ENCODE measurements at places on chromosomes 5 and 9.
A peak's percentile ranks its signal among the peaks of the same experiment; 100 is the strongest.

DNA sequence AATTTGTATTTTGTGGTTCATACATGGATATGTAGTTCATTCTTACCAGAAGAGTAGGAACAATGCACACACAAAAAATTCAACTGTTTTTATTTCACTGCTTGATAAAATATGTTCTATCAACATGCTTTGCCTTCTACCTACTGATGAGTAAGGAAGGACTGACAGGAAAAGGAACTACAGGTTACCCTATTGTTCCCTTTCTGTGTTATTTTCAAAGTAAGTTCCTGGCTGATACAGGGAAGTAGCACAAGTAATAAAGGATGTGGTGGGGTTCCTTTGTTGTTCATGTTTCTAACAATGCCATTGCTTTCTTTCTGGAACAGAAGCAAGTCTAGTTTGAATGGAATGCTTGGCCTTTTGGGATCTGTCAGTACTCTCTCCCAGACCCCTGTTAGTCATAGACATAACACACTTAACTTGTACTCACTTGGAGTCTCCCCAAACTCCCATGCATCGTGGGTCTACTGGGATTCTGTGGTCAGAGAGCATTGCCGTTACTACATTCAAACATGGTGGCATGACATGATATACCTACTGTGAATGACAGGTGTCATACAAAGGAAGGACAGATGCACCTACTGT is 20.2 kb upstream of the ALDOB start:
- peak; percentile 70 for DNase-seq

GRCh38 chr9:89495824-89496560 is 1.9 kb downstream of the SEMA4D start:
- no peak for DNase-seq

- no peak for DNase-seq
Observed at GRCh38 chr5:89758146-89758545, 651.4 kb downstream of the CETN3 start.

DNA sequence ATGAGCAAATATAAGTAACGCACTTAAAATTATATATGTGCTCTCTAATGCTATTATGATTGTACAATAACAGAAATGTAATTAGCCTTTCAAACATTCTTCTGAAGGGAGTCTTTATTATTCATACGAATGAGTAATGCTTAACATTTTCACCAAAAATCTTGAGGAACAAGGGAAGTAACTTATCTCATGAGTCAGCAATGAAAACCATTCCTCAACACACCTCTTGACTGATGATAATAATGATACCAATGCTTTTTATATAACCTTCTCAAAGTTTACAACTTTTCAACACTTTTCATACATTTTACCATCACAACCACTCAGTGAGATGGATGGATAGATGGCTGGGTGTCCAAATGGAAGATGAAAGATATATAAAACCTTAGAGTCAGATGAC is 369.3 kb downstream of the BNC2 start:
- no peak for DNase-seq

- no peak for DNase-seq
Observed at GRCh38 chr5:45697201-45697600, 1.0 kb upstream of the HCN1 start.

GRCh38 chr9:97398999-97399758 is 12.7 kb upstream of the TDRD7 start:
- DNase-seq = peak; percentile 80

- peak; percentile 85 for DNase-seq
Observed at GRCh38 chr9:2691626-2692025, 25.7 kb upstream of the KCNV2 start.

GRCh38 chr5:1409381-1410110 is 35.7 kb downstream of the SLC6A3 start:
- no peak for DNase-seq

DNA sequence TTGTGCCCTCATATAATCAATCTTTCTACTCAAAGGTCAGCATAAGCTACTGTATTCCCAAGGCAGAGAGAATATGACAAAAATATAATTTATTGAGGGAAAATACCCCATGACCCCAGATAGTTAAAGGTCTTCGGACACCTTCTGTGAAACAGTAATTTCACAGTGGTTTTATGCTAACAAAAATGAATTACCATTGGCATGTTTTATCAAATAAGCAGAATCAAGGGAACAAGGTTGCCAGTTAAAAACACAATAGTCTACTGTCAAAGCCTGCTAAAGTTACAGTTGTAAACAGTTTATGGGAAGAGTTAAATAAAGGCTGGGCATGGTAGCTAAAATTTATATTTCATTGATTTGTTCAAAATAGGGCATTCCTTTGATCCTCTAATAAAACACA is 154.3 kb downstream of the GIN1 start:
- no peak for DNase-seq

DNA sequence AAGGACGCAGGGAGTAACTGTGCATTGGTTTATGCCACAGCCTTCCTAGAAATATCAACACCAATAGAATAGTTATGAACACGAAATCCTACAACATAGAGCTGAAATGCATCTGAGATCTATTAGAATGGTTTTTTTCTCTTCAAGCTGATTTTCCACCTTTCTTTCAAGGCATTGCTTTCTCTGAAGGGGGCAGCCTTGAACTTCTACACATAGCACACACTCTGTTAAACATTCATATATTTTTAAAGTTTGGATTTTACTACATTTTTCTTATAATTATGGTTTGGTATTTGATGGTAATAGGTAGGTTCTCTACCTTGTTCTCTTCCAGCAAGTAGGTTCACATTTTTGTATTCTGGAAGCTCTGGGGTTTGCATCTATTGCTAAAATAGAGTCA is 661.8 kb downstream of the SEMA5A start:
- DNase-seq = no peak

GRCh38 chr5:96619946-96620345 is 42.2 kb upstream of the CAST start:
- DNase-seq = no peak

DNA sequence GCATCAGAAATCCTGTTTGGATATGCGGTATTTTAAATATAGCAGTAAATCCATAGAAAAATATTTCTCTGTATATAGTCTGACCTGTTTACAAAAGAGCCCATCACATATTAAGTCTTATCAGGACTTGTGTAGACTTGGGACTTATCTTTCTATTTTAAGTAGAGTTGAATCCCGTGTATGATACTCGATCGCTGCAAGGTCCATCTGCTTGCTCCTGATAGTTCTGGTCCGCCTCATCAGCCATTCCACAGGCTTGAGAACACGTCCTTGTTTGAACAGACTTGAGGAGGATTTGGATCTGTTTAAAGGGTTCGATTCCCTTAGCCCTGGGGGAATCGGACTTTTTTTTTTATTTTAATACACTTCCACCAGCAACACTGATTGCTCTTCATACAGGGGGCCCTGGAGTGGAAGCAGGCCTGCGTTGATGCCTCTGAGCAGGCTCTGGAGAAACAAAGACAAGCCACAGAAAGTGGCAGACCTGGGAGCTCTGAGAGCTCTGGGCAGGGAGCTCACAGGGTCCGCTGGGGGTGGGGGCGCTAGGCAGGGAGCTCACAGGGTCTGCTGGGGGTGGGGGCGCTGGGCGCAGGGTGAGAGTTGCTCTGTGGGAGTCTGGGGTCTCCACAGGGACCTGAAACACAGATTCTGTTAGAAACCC is 112.2 kb downstream of the MVB12B start:
- DNase-seq = no peak

DNA sequence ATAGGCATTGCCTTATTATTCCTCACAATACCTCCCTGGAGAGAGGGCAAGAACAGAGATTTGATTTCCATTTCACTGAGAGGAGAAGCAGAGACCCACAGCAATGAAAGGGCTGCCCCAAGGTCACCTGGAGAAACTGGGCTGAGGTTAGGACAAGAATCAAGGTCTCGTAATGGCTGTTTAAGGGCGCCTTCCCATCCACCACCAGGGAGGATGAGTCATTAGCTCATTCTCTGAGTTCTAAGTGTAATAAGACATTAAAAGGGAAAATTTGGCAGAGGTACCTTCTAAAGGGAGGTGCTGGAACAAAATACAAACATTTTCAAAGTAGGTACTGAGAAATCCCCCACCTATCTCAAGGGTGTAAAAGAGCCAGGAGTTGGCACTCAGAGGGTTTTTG is 52.6 kb upstream of the TCERG1 start:
- DNase-seq = no peak

DNA sequence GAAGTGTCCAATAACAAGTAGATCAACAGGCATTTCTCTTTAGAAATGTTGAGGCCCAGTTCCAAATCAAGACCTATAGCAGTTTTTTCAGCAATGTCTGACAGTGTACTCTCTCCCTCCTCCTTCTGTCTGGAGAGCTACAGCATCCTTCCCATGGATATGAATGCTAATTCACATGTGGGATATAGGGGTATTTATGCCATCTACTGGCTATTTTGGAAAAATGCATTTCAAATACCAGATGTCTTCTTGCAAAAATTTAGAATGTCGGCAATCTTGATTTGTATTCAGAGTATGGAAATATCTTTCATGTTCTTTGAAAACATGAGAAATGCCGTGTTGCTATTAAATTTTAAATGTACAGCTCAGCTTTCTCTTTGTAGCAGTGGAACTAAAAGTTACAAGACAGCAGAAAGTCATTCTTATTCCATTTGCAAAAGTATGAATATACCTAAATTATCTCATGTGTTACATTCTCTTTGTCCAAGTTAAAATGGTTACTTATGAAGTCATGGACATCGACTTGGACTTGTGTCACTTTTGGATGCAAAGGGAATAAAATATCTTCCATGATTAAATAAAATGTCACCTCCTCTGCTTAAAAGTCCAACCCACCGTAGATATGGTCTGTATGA is 647.8 kb downstream of the TAF11L14 start:
- no peak for DNase-seq

DNA sequence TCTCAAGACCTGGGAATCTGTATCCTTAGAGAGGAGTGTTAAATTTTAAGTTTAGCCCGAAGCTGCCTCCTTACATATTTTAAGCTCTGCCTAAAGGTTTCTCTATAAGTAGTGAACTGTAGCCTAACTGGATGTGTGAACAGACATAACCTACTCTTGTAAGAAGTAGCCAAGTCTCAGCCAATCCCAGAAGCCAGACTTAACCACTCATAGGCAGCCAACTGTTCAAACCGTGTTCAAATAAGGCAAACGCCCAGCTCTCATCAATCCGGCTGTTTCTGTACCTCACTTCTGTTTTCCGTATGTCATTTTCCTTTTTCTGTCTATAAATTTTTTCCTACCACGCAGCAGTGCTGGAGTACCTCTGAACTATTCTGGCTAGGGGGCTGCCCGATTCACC is 58.7 kb upstream of the HRH2 start:
- DNase-seq = no peak
